ENCODE measurements at places on chromosomes 11 and 22.

GRCh38 chr11:101582236-101582988 is 1.4 kb downstream of the TRPC6 start:
- DNase-seq, result no peak

GRCh38 chr11:113198972-113199661 is 115.3 kb upstream of the TTC12 start:
- no peak for DNase-seq

DNA sequence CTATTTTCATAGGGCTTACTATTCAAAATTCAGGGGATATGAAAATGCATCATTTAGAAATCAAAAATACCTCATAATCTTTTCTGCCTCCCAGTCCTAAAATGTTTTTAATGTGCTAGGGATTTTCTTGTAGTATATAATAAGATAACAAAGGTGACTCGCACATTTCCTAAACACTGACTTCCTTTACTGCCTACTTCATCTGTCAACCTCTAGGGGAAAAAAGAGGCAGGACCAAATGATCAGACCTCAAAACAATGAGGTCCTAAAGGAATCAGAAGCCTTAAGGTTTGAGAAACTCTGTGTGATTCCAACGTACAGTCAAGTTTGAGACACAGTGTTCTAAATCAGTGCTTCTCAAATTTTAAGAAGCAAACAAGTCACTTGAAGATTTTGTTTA is 56.1 kb upstream of the POU2AF2 start:
- no peak for DNase-seq

- DNase-seq, result no peak
Observed at GRCh38 chr11:103959279-103959942, 77.0 kb upstream of the DDI1 start.

DNA sequence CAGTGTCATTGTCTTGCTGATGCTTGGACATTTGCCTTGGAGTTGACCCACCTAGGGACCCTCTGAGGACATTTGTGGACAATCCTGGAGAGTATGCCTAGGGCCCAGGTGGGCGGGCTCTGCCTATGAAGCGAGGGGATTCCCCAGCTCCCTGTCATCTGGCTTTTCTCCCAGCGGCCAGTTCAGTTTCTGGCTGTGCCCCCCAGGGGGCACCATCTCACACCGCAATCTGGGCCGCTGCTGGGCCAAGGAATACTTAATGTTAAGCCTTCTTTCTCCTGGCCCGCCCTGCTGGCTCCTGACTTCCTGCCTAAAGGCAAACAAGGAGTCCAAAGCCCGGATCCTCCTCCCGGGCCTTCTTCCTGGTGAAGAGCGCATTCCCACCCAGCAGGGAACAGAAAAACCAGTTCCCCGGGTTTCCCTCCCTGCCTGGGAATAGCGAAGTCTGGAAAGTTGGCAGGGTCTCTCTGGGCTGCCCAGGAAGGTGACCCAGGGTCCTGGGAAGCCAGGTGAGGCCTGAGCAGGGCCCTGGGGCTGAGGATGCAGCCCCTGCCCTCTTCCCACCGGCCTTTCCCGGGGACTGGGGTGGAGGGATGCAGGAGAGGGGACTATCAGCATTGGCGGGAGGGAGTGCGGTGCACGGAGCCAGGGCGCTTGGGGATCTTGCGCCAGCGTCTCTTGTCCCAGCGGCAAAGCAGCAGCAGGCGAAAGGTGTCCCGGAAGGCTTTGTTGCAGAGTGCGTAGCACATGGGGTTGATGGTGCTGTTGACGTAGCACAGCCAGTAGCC is 11.9 kb downstream of the CHRM1 start:
- no peak for DNase-seq

DNA sequence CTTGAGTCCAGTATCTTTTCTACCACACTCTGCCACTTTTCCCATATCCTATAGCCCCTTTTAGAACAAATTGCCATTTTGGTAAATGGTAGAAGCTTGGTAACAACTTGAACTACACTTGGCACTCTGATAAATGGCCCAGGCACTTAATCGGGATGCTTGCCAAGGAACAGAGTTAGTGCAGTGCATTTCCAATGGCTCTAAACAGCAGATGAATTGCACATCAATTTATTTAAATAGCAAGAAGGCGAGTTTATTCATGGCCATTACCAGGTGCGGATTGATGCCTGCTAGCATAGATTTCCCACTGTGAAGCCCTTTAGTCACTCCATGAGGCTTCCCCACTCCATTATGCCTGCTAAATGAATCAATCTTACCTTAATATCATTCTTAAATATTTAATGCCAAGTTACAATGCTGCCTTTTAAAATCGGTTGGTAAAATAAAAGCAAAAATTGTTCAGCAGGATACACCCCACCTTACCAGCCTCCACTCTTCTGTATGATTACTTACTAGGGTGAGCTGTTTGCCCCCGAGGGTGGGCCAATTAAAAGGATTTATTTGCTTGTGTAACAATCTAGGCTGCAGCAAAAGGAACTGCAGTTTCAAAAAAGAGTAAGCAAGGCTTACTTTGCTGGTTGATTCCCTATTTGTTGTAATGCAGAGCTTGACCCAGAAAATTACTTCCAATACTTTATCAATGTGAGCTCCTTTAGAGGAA is 136.0 kb upstream of the ARHGAP42 start:
- DNase-seq, result no peak

GRCh38 chr11:12682288-12682687 is 8.1 kb downstream of the TEAD1 start:
- DNase-seq, result no peak

DNA sequence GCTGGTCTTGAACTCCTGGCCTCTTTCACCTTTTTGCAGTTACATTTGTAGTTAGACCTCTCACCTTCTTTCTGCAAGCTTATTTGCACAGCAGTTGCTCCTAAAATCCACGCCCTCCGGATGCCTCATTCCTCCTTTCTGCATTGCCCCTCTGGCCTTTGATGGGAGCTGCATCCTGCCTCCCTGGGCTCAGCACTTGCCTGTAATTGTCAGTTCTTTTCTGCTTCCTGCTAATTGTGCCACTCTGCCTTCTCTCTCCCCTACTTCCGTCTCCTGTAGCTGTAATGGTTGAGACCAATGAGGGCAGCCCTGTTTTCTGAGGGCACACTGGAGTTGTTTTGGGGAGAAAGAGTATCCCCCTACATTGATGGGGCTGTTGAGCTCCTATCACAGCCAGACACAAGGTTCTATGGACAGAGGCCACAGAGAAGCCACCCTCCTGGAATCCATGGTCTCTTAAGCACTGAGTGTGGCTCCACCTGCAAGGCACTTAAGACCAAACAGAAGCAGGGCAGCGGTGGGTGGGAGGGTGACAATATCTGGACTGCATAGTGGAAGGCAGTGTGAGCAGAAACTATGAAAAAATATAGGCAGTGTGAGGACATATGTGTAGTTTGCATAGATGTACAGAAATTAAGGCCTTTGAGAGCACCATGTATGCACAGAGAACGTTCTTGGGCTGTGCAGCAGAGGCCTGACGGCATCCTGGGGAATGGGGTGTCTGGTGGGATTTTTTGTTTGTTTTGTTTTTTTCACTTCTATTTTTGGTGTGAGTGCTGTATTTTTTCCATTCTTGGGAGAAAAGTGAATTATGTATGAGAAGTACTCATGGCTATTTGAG is 30.5 kb downstream of the YDJC start:
- DNase-seq, result no peak

DNA sequence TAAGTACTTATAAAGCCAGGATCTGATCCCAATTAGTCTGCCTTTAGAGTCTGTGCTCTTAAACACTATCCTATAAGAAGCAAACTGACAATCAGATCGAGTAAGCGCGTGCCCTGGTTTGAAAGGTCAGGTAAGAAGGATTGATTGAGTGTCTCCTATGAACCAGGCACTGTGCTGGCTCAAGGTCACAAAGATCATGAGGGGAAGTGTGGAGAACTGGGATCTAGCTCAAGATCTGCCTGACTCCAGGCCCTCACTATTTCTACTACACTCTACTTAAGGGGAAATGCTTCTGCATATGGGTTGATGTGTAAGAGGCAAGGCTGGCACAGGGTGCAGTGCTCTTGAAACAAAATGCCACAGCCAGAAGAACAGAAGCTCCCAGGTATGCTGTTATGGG is 77.0 kb downstream of the ME3 start:
- no peak for DNase-seq

DNA sequence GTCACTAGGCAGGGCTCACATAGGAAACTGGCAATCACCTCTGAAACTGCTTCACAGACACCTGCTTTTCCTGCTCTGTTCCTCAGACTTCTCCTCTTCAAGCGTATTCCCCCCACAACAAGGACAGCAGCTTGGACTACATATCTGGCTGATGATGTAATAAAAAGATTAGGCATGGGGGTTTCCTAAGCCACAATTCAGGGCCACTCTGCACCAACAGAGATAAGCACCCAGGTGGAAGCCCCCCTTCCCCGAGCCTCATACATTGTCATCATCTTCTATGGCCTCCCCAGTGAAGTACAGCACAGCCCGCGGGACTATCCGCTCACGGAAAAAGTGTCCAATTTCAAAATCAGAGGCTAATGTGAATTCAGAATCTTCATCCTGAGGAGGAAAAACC is 25.0 kb upstream of the PHLDA2 start:
- DNase-seq, result no peak

- DNase-seq, result no peak
Observed at GRCh38 chr22:39439170-39439569, 17.6 kb upstream of the MGAT3 start.
